ENCODE measurements at places on chromosomes 4 and X. TPM values are rescaled to one million over a fixed set of nuclear protein-coding genes. Genes with fewer than 3 reads are reported as not detected.

Gene NR3C2
- 74.8 TPM for total RNA-seq

Gene MAGEC1
- total RNA-seq, result not detected

Gene CAPN6
- total RNA-seq, result 4.7 TPM

DNA sequence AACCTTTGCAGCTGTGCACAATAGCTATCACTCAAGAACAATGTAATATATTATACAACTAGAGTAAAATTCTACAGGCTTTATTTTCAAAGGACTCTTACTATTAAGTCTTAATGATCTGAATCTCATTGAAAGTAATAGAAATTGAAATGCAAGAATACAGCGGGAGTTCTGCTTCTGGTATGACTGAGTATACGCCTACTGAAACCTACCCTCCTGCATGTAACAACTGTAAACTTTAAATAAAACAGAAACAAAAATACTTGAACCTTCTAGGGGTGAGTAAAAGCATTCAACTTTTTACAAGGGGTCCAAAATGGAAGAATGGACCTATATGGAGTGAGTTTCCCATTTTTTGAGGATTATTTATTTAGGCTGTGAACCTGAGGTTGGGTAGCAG, 13.5 kb downstream of the DCHS2 start:
- no peaks in the 10 kb centered on the region for H3K27me3 ChIP-seq
- H3K27ac ChIP-seq, result no peak overlapping the region
- no peak overlapping the region for H3K4me3 ChIP-seq

GRCh38 chr4:6955261-6955911, 45.8 kb downstream of the TBC1D14 start:
- H3K27me3 ChIP-seq, result no peaks in the 10 kb centered on the region
- H3K36me3 ChIP-seq, result no peaks in the 10 kb centered on the region
- H3K4me1 ChIP-seq, result peaks cover 9% of the 10 kb centered on the region
- no peak overlapping the region for H3K4me3 ChIP-seq

- no peak overlapping the region for H3K27ac ChIP-seq
- H3K4me3 ChIP-seq, result no peak overlapping the region
- DNase-seq, result no peak
These were observed 84.9 kb upstream of the TAB3 start for GRCh38 chrX:30973784-30974427.

DNA sequence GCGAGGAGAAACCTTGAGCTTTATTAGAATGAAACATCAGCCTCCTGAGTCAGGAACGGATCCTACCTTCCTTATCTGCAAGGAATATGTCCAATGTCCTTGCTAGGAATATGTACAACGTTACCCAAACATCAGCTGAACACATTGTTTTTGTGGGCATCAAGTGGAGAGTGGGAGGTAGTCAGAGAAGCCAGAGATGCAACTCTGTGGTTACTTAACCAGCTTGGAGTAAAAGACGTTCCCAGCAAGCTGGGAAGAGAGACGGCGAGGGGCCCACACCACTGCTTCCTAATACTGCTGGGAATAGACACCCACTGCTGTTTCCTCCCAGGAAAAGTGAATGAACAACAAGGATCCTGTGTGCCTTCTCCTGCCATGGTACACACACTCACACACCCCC, 74.4 kb upstream of the PLAC1 start:
- H3K4me3 ChIP-seq, result no peak overlapping the region
- no peaks in the 10 kb centered on the region for H3K27me3 ChIP-seq
- no peaks in the 10 kb centered on the region for H3K36me3 ChIP-seq
- no peaks in the 10 kb centered on the region for H3K4me1 ChIP-seq
- H3K27ac ChIP-seq, result no peak overlapping the region

- no peak overlapping the region for H3K27ac ChIP-seq
- no peaks in the 10 kb centered on the region for H3K4me1 ChIP-seq
- H3K4me3 ChIP-seq, result no peak overlapping the region
- no peak for DNase-seq
These were observed 431.2 kb downstream of the KCTD8 start for GRCh38 chr4:44017422-44017739.

GRCh38 chr4:101464596-101464995, 117.3 kb upstream of the PPP3CA start:
- H3K27me3 ChIP-seq, result no peaks in the 10 kb centered on the region
- DNase-seq, result no peak
- H3K4me3 ChIP-seq, result no peak overlapping the region
- H3K36me3 ChIP-seq, result no peaks in the 10 kb centered on the region
- no peak overlapping the region for H3K27ac ChIP-seq
- H3K4me1 ChIP-seq, result no peaks in the 10 kb centered on the region

DNA sequence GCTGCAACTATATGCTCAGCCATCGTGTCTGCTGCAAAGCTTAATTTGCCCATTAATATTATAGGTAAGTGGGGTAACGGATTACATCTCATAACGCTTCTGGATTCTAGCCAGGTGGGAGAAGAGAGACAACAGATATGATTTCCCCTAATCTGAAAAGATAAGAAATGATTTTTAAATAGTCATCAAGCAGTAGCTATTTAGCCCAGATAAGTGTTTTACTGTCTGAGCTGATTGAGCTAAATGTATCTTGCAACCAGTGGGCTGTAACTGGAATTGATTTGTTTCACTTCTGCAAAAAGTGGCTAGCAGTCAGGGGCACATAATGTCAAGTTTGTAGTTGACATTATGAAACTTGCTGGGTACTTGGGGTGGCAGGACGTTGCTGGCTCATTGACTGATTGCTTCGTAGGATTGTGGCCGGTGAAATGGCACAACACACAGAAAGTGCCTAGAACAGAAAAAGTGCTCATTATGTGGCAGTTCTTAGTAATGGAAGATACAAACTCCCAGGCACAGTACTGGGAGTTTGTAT, 18.5 kb downstream of the LAP3 start:
- no peaks in the 10 kb centered on the region for H3K27me3 ChIP-seq
- no peak for DNase-seq
- no peak overlapping the region for H3K27ac ChIP-seq
- H3K4me1 ChIP-seq, result no peaks in the 10 kb centered on the region
- no peak overlapping the region for H3K4me3 ChIP-seq

Measured in colonic mucosa (tissue), 4 donors.